ENCODE measurements at places on chromosomes 12 and 14. TPM values are rescaled to one million over a fixed set of nuclear protein-coding genes. Genes with fewer than 3 reads are reported as not detected.

The ANKRD33 gene
- 0.22 TPM for polyA plus RNA-seq

The FOXG1 gene
- polyA plus RNA-seq, result 0.03 TPM

The CLECL1 gene
- polyA plus RNA-seq, result not detected

The POP5 gene
- 57.6 TPM for polyA plus RNA-seq

The TAS2R7 gene
- not detected for polyA plus RNA-seq

The VSIG10 gene
- 30.3 TPM for polyA plus RNA-seq

The VDR gene
- polyA plus RNA-seq, result 3.5 TPM

The COX14 gene
- polyA plus RNA-seq, result 51.2 TPM

The GARIN6 gene
- polyA plus RNA-seq, result not detected

DNA sequence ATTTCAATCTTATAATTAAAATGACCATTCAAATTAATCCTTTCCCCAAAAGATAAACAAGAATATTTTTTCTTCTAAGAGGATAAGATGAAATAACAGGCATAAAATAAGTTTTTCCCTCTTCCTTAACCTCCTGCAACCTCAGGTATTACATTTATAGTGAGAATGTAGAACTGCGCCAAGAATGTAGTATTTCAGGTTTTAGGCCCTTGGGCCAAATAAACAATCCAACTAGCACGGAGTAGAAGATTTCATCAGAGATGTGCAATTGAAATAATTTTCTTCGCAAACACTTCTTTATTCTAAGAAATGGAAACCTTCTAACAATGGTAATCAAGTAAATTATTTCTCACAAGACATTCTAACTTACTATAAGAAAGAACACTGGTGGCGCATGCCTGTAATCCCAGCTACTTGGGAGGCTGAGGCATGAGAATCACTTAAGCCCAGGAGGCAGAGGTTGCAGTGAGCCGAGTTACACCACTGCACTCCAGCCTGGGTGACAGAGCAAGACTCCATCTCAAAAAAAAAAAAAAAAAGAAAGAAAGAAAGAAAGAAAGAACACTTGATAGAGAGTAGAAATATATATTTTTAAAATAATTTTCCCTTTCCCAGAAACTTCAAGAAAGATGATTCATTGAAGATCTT is 100.8 kb downstream of the TAOK3 start:
- DNase-seq, result peak; percentile 26

- no peak for DNase-seq
These were observed 26.2 kb upstream of the KTN1 start for GRCh38 chr14:55553791-55554190.

DNA sequence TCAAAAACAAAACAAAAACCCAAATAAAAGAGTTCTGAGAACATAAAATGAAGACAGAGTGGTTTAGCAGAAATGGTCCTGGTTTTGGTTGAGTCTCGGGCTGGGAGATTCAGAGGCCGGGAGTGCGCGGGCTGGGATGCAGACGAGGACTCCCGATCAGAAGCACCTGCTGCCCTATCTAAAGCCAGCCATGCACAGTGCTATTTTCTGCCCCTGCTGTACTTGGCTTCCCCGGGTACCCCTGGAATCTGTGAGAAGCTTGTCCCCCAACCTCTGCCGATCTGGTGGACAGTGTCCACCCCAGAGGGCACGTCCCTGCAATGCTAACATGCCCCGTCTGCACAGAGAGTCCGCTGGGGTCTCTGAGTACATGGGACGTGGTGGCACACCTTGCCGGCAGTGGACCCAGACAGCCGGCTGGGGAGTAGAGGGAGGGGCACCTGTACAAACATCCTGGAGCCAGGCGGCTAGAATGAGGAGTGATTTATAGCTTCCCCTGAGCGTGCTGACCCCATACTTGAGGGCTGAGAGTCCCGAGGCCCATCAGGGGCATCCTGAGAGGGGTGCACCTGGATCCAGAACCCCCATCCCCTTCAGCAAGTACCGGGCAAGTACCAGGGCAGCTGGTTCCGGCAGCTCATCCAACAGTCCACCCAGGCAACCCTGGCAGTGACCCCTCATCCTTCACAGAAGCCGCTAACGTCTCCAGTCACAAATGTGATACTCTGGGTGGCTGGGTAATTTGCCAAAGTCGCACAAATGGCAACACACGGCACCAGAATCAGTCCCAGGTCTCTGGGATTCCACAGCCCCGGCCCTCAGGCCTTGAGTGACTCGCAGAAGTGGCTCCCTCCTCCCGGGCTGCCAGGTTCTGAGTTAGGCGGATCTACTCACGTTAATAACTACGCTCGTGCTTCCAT is 37.1 kb downstream of the CHGA start:
- no peak for DNase-seq

DNA sequence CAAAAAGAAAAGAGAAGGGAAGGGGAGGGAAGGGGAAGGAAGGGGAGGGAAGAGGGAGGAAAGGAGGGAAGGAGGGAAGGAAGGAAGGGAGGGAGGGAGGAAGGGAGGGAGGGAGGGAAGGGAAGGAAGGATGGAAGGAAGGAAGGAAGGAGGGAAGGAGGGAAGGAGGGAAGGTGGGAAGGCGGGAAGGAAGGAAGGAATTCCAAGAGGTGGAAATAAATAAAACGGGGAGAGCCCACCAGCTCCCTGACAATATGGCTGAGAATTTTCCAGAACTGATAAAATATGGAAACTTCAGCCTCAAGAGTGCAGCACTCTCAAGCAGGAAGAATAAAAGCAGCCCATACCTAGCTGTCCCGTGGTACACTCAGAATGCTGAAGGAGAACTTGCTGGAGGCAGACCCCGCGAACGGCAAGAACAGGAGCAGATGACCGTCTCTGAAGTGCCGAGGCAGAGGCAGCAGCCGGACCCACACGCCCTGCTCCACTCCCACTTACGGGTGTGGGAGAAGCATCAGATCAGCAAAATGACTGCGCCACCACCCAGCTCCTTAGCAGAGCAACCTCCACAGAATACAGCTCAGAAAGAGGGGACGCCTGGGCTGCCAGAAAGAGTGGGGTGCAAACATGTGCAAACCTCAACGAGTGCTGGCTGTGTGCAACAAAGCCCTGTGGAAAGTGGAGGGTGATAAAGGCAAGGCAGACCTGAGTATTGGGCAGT is 34.1 kb upstream of the INF2 start:
- no peak for DNase-seq

- DNase-seq, result no peak
These were observed 489.1 kb upstream of the SYT1 start for GRCh38 chr12:78375461-78375860.

- no peak for DNase-seq
These were observed 171.0 kb upstream of the FOXN3 start for GRCh38 chr14:89588016-89588415.

DNA sequence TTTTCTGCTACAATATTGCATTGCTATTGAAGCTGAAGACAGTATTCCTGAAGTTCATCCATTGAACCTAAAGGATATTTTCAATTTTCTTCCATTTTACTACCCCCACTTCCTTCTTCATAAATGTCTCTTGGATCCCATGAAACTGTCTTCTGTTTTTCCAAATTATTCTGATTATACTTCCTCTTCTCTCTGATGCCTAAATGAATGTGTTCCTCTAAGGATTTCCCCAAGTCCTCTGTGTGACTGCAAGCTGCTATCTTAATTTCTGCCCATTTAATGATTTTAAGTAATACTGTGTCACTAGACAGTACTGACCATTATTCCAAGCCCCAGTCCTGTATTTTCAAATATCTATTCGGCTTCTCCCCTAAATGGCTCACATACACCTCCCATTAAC is 102.9 kb downstream of the TAOK3 start:
- no peak for DNase-seq

GRCh38 chr12:54032086-54032619 is 697 bp upstream of the HOXC5 start:
- no peak for DNase-seq

DNA sequence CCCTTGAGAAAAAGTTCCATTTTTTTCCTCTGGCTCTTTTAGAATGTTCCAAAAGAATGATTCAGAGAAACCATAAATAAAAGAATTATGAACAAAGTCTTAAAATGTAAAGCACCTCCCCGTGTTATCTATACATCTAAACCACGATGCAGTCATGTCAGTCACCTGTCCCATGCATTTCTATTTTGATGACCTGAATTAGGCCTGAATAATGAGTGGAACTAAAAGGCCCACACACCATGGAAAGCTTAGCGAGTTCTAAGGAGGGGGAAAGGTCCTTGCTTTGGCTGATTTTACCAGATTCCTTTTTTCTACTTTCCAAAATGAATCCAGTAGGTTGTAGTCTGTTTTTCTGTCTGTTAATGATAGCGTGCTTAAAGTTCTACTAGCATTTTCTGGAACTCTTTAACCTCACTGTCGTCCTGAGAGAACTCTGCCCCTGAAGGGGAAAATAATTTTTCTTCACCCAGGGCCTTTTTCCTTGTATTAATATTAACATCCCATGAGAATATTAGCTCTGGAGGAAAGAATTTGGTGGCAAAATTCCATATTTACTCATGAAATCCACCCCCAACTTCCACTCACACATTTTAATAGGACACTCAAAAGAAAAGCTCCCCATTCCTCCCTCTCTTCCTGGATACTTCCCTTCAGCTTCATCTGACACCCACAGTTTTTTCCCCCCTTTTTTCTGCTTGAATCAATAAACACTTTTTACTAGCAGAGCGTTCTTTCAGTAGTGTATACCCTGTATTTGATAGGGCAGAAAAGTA is 266.3 kb upstream of the DIO2 start:
- no peak for DNase-seq

DNA sequence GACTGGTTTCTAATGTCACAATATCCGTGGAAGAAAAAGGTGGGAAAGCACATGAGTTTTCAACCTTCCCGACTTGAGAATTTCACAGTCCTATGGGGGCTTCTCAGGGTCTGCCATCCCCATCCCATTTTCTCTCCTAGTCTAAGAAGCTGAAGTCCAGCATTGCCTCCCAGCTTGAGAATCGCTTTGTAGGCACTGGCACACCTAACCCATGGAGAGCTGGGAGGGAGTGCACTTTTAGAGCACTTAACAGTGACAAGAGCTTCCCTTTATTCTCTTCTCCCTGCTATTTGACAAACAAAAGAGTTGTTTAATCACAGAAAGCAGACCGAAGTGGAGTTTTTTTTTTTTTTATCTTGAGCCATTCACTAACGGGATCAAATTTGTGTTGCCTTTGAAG is 22.8 kb upstream of the SRRM4 start:
- no peak for DNase-seq

DNA sequence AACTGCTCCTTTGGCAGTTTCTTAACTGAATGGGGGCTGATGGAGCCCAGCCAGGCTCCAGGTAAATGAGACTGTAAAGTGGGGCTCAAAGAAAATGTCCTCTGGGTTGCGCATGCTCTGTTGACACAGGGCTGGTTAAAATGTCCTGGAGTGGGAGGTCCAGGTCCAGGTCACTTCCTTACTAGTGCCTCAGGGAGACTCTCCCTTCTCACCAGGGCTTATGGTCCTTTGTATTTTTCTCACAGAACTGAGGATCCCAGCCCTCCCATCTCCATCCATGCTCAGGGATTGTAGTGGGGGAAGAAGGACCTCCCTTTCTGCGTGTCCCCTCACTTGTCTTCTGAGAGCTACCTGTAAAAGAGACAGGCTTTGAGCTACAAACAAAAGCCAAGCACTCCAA is 77.5 kb downstream of the SSPN start:
- DNase-seq, result no peak

DNA sequence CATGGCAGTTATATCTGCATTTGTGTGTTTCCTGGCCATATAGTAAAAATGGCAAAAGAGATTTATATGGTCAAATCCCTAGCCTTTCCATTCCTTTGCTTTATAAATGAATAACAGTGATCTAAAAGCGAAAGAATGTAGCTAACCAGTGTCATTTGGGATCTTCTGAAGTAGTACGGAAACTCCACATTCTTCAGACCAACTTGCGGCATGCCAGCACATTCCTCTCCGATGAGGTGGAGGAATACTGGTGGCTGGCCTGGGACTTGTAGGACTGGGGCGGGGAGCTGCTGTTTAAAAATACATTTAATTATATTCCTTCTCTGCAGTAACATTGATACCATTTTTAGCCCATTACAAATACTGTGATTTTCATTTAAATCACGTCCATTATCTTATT is 85.3 kb downstream of the SAMD4A start:
- peak; percentile 60 for DNase-seq

GRCh38 chr12:89701606-89702206 is 6.9 kb downstream of the ATP2B1 start:
- DNase-seq, result no peak

DNA sequence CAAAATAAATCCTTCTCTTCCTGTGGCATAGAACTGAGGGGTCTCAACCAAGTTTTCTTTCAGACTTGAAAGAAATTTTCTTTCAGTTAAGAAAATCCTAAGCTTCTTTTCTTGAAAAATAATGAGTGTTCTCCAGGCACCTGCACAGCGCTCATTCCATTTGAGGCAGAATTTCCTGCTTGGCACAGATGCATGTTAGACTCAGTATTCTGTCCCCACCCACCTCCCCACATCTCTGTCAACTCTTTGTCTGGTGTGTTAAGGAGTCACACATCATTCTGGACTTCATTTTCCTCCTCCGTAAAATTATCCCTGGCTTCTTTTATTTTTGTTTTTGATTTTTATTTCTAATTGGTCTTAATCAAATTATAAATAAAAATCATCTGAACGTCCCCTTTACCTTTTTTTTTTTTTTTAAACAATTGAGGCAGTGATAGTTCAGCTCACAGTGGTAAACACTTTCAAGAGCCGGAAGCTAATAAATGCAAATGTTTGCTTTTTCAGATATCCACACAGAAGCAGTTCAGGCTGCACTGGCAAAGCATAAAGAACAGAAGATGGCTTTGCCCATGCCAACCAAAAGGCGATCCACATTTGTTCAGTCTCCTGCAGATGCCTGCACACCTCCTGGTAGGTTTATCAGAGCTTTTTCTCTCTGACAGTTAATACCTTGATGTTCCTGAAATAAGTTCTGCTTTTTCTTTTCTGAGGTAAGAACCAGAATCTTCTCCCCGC is 104.0 kb upstream of the ATF1 start:
- no peak for DNase-seq

DNA sequence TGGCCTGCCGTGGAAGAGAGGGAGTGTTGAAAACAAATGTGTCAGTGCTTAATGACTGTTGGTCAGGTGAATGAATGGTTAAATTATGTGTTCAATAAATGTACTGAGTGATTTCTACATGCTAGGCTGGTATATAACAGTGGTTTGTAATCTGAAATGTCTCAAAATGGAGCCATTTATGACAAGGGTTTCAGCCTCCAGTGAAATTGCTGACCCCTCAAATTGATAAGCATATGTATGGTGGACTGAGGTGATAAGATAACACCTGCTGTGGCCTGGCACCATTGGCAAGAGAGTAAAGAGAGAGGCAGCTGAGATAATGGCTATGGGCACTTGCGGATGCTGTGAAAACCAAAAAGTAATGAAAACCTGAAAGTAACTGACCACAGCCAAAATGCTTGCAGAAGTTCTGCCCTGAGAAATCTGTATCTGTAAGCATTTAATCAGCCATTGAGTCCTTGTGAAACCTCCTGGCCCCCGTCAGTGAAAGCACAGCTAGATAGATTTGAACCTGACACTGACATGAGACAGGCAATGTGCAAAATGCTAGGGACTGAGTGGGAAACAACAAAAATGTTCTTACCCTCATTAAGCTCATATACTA is 1.4 kb upstream of the BCAT1 start:
- no peak for DNase-seq

DNA sequence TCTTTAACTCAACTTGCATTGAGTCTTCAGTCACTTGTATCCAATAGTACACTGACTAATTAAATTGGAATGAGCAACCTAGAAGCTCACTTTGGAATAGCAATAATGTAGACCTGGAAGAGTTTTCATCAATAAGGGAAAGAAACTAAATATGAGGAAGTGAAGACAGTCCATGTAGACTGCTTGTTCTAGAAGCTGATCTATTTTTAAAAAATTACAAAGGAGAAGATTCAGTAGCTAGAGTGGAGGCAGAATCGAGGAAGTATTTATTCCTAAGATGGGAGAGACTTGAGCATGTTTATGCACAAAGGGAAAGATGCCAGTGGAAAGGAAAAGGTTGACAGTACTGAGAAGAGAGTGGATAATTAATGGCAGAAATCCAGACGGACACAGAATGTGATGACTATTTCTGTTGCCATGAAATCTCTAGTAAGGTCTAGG is 156.3 kb upstream of the PDE3A start:
- DNase-seq, result no peak
